Psoas muscle (tissue), 8 donors: ENCODE measurements at places on chromosomes 3 and 15. TPM values are rescaled to one million over a fixed set of nuclear protein-coding genes. Genes with fewer than 3 reads are reported as not detected.
A peak's percentile ranks its signal among the peaks of the same experiment; 100 is the strongest.

The DPPA2 gene
- polyA plus RNA-seq: not detected

The ADAMTS9 gene
- polyA plus RNA-seq: 6.7 TPM

The EPHB3 gene
- polyA plus RNA-seq: 0.36 TPM

The GPR27 gene
- polyA plus RNA-seq: 0.10 TPM

The CX3CR1 gene
- polyA plus RNA-seq: 0.26 TPM

- no peak for DNase-seq
Observed at GRCh38 chr3:125959317-125960065, 9.5 kb upstream of the ROPN1B start.

DNA sequence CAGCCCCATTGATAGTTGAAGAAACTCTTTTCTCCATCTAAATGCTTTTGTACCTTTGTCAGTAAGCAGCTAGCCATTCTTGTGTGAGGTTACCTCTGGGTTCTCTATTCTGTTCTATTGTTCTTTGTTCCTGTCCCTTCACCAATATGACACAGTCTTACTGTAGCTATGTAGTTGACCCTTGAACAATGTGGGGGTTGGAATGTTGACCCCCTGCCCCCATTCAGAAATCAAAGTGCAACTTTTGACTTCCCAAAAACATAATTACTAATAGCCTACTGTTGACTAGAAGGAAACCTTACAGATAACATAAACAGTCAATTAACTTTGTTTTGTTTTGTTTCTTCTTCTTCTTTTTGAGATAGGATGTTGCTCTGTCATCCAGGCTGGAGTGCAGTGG is 18.7 kb downstream of the KLHL18 start:
- no peak for DNase-seq

DNA sequence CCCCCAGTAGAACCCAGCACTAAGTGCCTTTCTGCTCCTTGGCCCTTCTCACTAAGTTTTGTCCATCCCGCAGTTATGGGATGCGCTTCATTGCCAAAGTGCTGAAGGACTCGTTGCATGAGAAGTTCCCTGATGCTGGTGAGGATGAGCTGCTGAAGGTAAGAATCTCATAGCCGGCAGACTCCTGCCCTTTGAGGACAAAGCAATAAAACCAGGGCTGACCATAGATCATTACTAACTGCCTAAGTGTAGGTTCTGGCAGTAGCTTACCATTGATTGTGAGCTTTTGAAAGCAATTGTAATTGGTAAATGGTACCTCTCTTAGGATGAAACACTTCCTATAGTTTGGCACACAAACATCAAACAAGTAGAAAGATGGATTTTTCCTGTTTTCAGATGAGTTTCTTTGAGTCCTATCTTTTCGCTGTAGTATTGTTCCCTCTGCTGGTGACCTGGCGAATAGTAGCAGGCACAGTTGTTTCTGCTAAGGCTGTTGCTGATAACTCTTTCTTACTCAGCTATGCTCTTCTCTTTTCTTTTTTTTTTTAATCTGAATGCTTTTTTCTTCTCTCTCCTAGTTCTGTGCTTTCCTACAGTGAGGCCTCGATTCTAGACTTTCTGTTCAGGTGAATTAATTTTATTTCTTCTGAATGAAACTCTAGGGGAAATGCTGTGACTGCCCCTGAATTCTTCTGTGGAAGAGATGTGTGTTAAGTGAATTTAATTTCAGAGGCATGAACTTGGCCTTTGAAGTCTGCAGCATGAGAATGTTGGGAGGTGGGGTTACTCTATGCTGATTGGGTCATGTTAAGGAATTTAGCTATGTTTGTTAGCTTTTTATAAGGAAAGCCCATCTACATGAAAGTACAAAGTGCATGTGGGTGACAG is 47.4 kb upstream of the CRTC3 start:
- DNase-seq: no peak

DNA sequence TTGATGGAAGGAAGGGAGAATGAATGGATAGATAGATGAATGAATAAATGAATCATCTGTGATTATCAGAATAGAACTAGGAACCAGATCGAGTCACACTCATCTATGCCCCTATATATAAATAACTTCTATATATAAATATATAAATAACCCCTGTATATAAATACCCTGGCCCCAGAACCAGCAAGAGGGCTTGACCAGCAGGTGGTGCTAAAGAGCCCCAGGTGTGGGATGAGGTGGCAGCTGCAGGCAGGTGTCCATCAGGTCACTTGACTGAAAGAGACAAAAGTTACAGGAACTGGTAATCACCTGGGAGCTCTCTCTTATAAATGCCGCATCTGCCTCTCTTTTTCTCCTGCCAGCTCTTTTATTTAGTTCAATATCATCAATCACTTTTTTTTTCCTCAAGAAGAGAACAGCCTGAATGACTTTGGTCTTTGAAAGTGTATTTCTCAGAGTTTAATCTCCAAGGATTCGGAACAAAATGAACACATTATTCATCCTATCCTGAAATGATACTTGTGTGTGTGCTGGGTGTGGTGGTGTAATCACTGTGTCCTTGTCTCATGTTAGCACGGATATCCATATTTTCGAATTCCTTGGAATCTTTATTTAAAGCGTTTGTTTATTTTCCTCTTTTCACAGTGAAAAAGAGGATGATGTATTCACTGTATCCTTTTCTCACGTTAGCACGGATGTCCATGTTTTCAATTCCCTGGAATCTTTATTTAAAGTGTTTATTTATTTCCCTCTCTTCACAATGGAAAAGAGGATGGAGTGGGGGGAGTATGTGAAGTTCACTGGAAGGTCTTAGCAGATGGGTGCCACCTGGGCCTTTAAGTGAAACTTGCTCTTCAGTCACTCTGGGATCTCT is 35.4 kb upstream of the ATG7 start:
- DNase-seq: peak; percentile 46

- no peak for DNase-seq
Observed at GRCh38 chr3:115321400-115321805, 174.3 kb upstream of the ZBTB20 start.

DNA sequence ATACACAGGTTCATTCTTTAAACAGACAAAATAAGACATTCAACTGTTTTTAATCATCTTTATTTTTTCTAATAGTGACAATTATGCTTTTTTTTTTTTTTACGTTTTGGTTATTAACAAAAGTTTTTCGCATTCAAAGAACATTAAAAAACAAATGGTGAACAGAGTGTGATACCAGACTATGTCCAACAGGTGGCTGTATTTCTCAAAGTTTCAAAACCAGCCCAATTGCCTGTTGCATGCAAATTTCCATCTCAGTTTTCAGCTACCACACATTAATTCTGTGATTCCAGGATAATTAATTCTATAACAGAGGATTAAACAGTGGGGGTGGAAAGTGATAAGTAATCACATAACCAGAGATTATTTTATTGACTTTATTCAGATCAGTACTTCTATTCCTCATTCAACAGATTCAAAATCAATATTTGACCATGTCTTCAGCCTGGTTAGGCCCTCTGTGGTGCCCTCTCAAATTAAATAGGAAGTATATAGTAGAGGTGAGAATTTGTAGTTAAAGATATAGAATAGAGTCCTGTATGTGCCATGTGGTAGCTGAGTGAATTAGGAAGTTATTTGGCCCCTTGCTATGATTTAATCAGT is 122.2 kb upstream of the DCBLD2 start:
- DNase-seq: no peak

- peak; percentile 56 for DNase-seq
Observed at GRCh38 chr3:66997560-66998112, 471 bp upstream of the KBTBD8 start.

DNA sequence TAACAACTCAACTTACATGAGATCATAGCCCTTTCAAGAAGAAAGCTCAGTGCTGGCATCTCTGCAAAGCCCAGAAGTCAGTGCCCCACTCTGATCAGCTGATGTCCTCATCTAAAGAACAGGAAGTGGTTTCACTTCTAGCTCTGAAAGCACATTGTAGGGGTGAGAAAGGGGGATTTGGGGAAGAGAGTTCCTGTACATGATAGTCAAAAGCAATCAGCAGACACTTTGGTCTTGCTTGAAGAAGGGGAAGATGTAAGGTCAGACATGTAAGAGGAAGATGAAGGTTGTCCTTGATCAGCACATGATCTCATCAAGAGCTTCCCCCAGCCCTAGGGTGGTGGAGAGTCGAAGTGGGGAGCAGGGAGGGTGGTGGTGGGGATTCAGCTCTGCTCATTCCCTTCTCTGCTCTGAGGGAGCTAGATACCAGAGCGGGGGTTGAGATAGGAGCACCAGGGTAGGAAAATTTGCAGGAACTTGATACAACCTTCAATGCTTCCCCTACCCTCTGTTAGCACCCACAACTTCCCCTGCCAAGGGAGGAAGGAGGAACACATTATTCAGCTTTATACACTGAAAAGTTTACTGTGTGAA is 76.4 kb upstream of the ETV5 start:
- no peak for DNase-seq

GRCh38 chr3:64240396-64240795 is 15.1 kb upstream of the PRICKLE2 start:
- no peak for DNase-seq

DNA sequence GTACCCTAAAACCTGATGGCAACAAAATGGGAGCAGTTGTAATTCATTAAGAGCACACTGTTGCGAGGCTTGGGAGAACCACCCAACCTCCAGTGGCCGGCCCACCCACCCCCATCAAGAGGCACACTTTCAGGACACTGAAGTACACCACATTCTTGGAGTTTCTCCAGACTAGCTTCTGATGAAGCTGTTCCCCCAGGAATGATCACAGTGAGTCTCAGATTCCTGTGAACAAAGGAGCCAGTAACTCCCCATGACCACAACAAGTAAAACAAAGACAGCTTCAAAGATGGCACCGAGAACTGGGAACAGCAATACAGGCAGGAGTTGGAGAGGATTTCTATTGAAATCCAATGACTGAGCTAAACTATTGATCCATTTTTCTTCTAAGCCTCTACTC is 126.0 kb downstream of the ST8SIA2 start:
- DNase-seq: no peak

- no peak for DNase-seq
Observed at GRCh38 chr15:61115241-61115640, 113.9 kb downstream of the RORA start.

GRCh38 chr3:154684440-154684839 is 254.4 kb upstream of the GPR149 start:
- DNase-seq: no peak

DNA sequence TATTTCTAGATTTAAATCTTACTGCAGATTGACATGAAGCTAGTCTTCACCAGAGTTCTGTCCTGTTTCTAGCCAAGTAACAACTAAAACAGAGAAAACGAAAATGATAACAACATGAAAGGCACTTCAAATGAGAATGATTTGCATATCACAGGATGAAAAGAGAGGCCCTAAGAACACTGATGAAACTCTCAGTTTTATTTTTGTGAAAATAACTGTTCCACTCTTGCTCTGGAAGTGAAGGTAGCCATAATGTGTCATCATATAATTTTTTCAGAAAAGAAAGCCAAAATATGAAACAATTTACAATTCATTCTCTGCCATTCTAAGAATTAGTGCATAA is 274.4 kb downstream of the ADAMTSL3 start:
- no peak for DNase-seq

- DNase-seq: no peak
Observed at GRCh38 chr3:146166826-146167225, 5.8 kb upstream of the PLOD2 start.

DNA sequence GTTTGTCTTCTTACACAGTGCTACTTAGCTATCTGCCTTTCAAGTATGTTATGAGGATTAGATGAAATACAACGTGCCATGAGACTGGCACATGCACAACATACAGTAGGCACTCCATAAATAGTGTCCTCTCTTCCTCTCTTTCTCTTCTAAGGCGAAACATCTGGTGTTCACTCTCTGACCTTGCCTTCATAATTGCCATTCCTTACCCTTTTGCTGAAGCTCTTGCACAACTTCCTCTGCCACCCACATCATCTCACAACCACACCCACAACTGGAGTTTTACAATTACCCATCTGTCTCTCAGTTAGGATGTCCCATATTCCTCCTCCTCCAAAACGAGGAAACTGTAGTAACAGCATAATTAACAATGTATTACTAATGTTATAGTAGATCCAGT is 26.4 kb upstream of the ACP3 start:
- no peak for DNase-seq

DNA sequence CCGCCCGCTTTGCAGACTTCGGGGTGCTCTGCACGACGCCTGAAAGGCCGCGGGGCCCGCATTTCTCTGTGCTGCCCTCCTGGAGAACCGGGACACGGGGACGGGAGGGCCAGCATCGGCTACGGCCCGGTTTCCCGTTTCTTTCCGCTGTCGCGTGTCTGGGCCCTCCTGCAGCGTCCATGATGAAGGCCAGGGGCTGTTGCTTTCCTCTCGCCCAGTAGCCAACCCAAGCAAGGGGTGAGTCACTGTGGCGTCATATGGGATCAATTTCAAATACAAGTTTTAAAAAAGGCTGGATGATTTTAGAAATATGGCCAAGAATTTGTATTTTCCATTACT is 435 bp downstream of the SLC35G2 start:
- peak; percentile 58 for DNase-seq

DNA sequence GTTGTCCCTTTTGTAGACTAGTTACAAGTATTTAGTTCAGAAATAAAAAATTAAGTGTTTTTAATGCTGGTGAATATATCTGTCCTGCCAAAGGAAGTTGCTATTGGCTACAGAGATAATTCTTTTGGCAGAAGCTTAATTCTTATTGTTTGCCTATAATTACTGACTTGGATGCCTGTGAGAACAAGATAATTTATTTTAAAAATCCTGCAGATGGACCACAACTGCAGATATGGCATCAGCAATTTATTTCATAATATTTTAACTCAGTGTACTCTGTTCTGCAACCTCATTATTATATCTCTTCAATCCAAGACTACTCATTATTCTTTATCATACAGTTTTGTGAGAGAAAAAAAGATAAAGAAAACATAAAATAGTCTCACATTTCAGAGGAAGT is 789.8 kb downstream of the NAALADL2 start:
- no peak for DNase-seq

GRCh38 chr3:157858821-157859220 is 247.4 kb downstream of the SHOX2 start:
- DNase-seq: no peak

DNA sequence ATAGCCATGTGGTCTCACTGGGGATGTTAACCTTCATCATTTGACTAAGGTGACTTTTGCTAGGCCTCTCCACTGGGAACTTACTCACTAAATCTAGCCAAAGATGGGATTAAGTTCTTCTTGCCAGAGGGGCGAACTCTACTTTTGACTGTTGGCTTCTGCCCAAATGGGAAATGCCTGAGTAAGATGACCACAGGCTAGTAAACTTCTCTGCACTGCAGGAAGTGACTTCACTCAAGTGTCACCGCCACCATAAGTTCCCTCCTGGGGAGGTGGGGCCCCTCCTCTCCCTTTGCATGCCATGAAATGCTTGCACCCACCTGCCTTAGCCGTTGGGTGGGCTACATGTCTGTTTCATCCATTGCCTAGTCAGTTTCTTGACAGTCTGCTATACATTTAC is 388.3 kb downstream of the FEZF2 start:
- no peak for DNase-seq

GRCh38 chr3:169058681-169059080 is 604.8 kb downstream of the MECOM start:
- DNase-seq: no peak

GRCh38 chr15:25982736-25983135 is 119.6 kb upstream of the ATP10A start:
- no peak for DNase-seq
